ENCODE measurements at places on chromosomes 16 and 17.

DNA sequence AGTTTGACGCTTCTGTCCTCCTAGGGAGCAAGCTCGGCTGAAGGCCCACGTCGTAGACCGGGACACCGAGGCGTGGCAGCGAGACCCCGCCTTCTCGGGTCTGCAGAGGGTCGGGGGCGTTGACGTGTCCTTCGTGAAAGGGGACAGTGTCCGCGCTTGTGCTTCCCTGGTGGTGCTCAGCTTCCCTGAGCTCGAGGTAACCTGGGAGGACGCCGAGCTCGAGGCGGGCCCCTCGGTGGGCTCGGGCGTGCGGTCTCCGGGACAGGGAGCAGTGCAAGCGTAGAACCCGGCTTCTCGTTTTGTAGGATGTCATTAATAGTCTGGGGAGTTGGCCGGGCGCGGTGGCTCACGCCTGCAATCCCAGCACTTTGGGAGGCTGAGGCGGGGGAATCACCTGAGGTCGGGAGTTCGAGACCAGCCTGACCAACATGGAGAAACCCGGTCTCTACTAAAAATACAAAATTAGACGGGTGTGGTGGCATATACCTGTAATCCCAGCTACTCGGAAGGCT lies 715 bp downstream of the ENDOV start:
- DNase-seq, result no peak

DNA sequence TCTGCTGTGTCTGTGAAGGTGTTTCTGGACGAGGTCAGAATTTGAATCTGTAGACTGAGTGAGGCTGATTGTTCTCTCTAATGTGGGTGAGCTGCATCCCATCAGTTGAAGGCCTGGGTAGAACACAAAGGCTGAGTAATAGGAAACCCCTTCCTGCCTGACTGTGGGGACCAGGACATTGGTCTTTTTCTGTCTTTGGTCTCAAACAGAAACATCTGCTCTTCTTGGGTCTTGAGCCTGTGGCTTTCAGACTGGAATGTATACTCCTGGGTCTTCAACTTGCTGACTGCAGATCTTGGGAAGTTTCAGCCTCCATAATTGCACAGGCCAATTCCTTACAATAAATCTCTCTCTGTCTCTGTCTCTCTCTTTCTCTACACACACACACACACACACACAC lies 19.6 kb upstream of the LRRC75A start:
- DNase-seq, result no peak

- DNase-seq, result no peak
Observed at GRCh38 chr17:58412961-58413586, 4.3 kb downstream of the RNF43 start.

DNA sequence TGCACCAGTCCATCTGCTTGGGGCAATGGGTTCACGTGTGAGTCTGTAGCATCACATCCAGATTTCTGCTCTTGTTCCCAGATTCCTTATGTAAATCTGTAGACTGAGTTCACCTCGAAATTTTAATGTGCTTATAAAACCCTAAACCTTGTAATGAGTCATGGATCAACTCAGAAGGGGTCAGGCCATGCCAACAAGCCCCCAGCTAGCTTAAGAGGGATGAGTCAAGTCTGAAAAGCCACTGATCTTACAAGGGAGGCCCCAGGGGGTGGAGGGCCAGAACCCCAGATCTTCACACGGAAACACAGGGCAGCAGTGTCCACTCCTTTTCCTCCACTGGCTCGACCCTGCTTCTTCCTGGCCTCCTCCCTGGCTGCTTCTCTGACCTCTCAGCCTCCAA lies 399.1 kb upstream of the CDH5 start:
- no peak for DNase-seq

GRCh38 chr17:17078832-17079231 lies 36.6 kb downstream of the MPRIP start:
- no peak for DNase-seq

DNA sequence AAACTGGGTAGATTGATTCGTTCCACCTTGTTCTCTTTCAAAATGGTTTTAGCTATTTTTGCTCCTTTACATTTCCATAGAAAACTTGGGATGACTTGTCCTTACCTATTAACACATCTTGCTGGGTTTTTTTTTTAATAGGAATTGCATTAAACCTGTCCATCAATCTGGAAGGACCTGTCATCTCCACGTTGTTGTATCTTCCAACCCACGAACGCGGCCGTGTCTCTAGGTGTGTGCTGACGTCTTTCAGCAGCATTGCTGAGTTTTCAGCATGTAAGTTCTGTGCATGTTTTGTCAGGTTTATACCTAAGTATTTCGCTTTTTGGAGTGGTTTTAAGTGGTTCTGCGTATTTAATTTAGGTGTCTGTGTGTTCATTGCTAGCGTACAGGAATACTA lies 60.4 kb upstream of the GNG13 start:
- DNase-seq, result no peak

DNA sequence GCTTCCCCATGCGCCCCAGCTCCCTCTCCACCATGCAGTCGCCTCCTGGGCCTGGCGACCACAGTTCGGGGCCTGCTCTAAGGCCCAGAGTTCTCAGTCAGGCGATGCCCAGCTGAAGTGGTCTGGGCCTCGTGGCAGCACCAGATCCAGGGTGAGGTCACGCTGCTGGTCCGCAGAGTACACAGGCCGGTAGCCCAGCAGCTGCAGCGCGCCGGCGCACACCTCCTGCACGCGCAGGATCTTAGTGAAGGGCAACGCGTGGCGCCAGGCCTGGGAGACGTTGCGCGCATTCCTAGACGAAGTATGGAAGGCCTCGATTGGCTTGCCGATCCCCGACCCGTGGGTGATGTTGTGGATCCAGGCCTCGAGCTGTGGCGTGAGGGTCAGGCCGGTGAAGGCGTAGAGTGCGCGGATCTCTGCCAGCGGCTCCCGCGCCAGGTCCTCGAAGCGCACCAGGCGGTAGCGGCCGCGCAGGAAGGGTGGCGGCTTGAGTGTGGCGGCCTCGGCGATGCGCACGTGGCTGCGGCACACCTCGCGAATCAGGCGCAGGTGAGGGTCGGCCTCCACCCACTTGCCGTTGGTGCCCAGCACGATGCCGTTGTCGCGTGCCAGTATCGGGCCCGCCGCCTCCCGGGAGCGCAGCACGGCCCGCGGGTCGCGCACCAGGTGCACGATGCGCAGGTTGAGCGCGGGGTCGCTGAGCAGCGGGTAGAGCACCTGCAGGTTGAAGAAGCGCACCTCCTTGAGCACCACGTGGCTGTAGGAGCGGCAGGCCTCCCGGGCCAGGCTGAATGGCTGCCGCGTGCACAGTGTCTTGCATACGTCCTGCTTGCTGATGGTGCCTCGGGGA lies 6.6 kb downstream of the CHST5 start:
- no peak for DNase-seq

DNA sequence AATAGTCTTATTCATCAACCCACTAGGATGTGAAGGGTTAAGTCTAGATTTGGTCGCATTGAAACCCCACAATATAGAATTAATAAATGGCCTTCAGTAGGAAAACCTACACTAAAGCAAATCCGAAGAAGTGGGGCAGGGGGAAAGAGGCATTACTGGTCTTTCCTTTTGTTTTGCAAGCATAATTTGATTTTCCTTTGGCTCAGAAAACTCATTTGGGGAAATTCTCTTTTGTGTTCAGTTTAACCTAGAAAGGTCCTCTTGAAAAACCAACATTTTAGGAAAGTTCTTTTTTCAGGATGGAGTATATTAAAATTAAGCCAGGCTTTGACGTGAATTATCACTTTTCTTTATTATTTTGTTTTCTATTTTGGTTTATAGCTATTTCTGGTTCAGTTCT lies 31.7 kb downstream of the ERCC4 start:
- DNase-seq, result no peak

Measured in NCI-H510A (cell line).